ENCODE measurements at places on chromosomes 4 and X.

GRCh38 chr4:41267997-41268396, 11.3 kb downstream of the UCHL1 start:
- no peak for DNase-seq

- no peak for DNase-seq
Measured at GRCh38 chr4:88646528-88647280, 50.9 kb downstream of the NAP1L5 start.

DNA sequence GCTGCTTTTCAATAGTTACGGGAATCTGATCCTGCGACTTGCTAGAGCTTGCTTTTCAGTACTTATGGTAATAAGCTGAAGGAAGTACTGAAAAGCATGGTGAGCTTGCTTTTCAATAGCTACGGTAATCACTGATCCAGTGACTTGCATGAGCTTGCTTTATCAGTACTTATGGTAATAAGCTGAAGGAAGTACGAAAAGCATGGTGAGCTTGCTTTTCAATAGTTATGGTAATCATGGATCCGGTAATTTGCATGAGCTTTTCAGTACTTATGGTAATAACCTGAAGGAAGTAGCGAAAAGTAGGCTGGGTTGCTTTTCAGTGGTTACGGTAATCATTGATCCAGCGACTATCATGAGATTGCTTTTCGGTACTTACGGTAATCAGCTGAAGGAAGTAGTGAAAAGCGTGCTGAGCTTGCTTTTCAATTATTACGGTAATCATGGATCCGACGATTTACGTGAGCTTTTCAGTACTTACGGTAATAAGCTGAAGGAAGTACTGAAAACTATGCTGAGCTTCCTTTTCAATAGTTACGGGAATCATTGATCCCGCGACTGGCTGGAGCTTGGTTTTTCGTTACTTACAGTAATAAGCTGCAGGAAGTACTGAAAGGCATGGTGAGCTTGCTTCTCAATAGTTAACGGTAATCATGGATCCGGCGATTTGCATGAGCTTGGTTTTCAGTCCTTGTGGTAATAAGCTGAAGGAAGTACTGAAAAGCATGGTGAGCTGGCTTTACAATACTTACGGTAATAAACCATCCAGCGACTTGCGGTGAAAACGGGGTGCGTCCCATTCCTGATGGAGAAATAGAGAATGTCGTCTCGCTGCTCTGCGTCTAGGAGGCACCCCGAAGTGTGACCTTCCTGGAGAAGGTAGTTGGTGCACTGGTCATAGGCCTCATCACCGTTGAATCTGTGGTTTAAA, 6.5 kb downstream of the CRLF2 start:
- no peak for DNase-seq

DNA sequence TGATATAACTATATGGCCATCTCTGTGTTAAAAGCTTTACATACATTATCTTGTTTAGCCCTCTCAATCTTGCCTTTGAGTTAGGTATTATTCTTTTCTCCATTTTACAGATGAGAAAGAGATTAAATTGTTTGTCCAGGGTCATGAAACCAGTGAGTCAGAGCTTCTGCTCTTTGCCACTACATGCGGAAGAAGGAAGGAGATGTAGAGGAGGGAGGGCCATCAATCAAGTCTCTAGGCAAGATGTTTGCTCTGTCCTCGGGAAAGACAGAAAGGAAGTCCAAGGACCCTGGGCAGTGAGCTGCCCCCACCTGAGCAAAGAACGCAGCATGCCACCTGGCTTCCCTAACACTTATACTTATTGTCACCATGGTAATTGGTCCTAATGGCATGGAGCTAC, 133.7 kb upstream of the IL1RAPL2 start:
- DNase-seq: no peak

DNA sequence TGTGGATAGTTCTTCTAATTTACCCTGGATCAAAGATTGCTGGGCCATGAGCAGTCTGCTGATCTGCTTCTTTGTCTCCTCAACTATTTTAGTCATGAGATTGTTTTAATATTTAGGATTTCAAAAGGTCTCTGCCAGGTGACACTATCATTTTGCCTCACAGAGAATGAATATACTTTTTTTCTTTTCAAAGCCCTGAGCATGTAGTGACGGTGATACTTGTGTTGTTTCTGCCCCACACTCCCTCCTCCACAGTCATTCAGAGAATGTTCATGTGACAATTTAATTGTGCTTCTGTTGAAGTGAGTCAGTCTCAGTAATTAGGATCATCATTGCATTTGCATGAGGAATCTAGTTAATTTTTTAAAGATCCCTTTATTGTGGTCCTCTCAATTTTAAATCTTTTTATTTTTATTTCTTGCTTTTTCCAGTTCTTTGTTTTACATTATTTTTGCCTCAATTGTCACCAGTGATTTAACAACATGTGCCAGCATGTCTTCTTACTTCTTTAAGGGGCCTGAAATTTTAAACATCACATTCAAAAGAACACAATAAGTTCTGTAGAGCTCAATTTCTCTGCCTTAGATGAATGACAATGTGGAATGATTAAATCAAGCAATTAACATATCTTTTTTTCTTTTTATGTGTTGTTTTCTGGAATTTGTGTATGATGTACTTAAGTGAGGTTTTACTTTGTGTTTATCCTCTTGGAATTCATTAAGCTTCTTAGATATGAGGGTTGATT, 12.3 kb downstream of the MMRN1 start:
- DNase-seq: no peak

GRCh38 chr4:81146466-81146865, 68.6 kb downstream of the PRKG2 start:
- no peak for DNase-seq

Measured in gastrocnemius medialis (tissue), 4 donors.